PC-9 (cell line): ENCODE measurements at places on chromosomes 12 and 14. TPM values are rescaled to one million over a fixed set of nuclear protein-coding genes. Genes with fewer than 3 reads are reported as not detected.
A peak's percentile ranks its signal among the peaks of the same experiment; 100 is the strongest.

The TAS2R14 gene
- total RNA-seq = 1.8 and 3.3 TPM in 2 replicates

The POTEG gene
- not detected in 2 replicates for total RNA-seq

DNA sequence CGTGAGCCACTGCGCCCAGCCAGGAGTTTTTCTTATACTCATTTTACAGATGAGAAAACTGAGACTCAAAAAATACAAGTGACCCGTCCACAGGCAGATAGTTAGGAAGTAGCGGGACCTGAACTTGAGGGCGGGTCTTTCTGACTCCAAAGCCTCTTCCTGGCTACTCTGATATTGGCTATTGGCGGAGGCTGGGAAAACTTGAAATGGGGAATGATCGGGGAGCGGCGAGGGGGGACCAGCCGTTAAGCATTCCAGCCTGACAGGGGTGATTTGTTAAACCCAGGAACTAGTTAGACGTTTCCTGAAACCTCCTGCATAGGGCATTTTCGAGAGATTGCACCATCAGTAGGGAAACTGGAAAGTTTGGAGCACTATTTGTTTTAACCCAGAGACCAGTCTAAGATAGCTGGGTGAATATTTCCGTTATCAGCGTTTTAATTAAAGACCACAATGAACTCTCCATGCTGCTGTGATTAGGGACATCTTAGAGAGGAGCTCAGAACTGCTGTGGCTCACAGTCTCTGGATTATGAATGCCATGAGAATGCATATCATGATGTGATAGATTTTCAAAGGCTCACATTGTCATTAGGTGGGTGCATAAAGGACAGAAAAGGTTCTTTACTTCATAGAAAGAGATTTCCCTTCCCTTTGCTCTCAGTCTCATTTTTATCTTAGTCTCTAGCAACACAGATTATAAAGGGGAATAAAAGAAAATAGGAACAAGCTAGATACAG lies 2.5 kb downstream of the NR1H4 start:
- H3K4me3 ChIP-seq = no peak overlapping the region
- H3K27me3 ChIP-seq = peaks cover 55% of the 10 kb centered on the region
- no peaks in the 10 kb centered on the region for H3K4me1 ChIP-seq
- no peak overlapping the region for H3K27ac ChIP-seq
- no peak for DNase-seq
- H3K36me3 ChIP-seq = no peaks in the 10 kb centered on the region

The CCDC92 gene
- total RNA-seq = 24.8 and 28.0 TPM in 2 replicates

DNA sequence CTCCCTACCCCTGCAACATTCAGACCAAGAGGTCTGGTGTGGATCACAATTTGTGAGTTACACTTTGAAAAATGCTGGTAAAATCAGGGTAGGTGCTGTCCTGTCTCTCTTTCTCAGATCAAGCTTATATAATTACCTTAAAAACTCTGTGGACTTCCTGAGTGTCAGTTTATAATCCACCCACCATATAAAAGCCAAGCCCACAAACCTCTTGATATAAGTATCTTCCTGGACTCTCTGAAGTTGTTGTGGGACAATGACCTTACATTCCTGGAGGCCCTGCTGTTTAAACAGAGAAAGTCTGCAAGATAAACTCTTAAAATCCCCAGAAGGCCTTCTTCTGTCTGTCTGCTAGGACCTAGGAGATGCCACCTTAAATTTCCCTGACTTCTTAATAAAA lies 11.4 kb upstream of the KTN1 start:
- no peak overlapping the region for H3K4me3 ChIP-seq
- DNase-seq = no peak
- H3K4me1 ChIP-seq = no peaks in the 10 kb centered on the region
- no peak overlapping the region for H3K27ac ChIP-seq
- H3K27me3 ChIP-seq = no peaks in the 10 kb centered on the region

The PZP gene
- not detected in 2 replicates for total RNA-seq

DNA sequence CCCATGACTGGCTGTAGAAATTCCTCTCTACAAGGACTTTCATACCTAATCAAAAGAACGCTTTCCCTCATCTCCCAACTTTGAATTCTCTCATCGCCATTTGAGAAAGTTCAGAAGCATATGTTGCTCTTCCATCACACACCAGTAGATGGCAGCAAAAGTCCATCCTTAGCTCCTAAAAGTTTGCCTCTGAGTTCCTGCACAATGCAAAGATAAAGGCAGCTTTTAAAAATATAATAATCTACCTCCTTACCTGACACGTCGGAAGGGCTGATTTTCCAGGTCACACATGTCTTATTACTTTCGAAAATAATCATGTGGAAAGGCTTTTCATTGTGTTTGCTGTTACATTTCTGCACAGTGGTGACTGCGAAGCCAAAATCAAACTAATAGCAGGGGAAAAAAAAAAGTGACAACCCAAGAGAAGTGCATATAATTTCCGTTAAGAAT lies 456.7 kb upstream of the SEL1L start:
- DNase-seq = peak; percentile 0
- H3K4me1 ChIP-seq = no peaks in the 10 kb centered on the region
- no peak overlapping the region for H3K27ac ChIP-seq
- no peaks in the 10 kb centered on the region for H3K36me3 ChIP-seq

GRCh38 chr14:20516921-20517320 lies 11.6 kb downstream of the RNASE10 start:
- no peak overlapping the region for H3K4me3 ChIP-seq
- no peaks in the 10 kb centered on the region for H3K27me3 ChIP-seq
- no peak overlapping the region for H3K27ac ChIP-seq
- H3K4me1 ChIP-seq = no peaks in the 10 kb centered on the region; the same call in 1 of the 2 replicates
- no peaks in the 10 kb centered on the region for H3K36me3 ChIP-seq

- no peaks in the 10 kb centered on the region for H3K27me3 ChIP-seq
- H3K36me3 ChIP-seq = no peaks in the 10 kb centered on the region
- H3K4me1 ChIP-seq = no peaks in the 10 kb centered on the region
- H3K27ac ChIP-seq = no peak overlapping the region
- DNase-seq = no peak
These were observed 118.8 kb upstream of the SINHCAF start for GRCh38 chr12:31444736-31445135.

The TTC9 gene
- total RNA-seq = 9.3 and 9.9 TPM in 2 replicates

GRCh38 chr12:447141-447540 lies 12.6 kb upstream of the B4GALNT3 start:
- peaks cover 6% of the 10 kb centered on the region; the same call in 1 of the 2 replicates for H3K27me3 ChIP-seq
- no peak overlapping the region for H3K27ac ChIP-seq
- H3K4me1 ChIP-seq = no peaks in the 10 kb centered on the region
- H3K4me3 ChIP-seq = no peak overlapping the region

The RD3L gene
- total RNA-seq = not detected in 2 replicates

GRCh38 chr12:122880668-122881067 lies 15.3 kb downstream of the VPS37B start:
- peaks cover 12% of the 10 kb centered on the region; the same call in 1 of the 2 replicates for H3K36me3 ChIP-seq
- no peak for DNase-seq
- no peak overlapping the region for H3K4me3 ChIP-seq
- H3K27me3 ChIP-seq = no peaks in the 10 kb centered on the region
- H3K27ac ChIP-seq = no peak overlapping the region

GRCh38 chr14:68384881-68385280 lies 408.0 kb downstream of the ZFP36L1 start:
- no peaks in the 10 kb centered on the region for H3K36me3 ChIP-seq
- no peak for DNase-seq

DNA sequence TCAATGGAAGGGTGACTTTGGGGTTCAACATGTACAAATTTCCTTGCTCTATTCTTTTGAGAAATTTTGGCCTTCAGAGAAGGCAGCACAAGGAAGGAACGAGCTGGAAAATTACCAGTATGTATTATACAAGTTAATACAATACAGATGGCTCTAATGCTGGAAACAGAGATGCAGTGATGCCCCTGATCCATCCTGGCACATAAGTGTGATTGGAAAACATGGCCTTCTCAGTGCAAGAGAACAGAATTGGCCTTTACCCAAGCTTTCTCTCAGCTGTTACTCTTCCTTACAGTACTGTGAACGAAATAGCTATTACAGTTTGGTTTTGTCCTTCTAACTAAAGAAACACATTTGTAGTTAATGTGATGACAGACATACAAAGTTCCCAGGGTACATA lies 102.5 kb upstream of the GPHB5 start:
- H3K27ac ChIP-seq = no peak overlapping the region
- H3K4me1 ChIP-seq = no peaks in the 10 kb centered on the region

The KRT74 gene
- not detected in 2 replicates for total RNA-seq

GRCh38 chr14:45070215-45070614 lies 13.7 kb upstream of the PRPF39 start:
- H3K27me3 ChIP-seq = no peaks in the 10 kb centered on the region
- H3K36me3 ChIP-seq = 0 out of 2 replicates have a peak, but pooled peaks cover 6% of the 10 kb centered on the region
- H3K4me3 ChIP-seq = no peak overlapping the region
- no peaks in the 10 kb centered on the region for H3K4me1 ChIP-seq
- H3K27ac ChIP-seq = no peak overlapping the region

The SLC10A1 gene
- total RNA-seq = not detected in 2 replicates

The FOXM1 gene
- 161 and 225 TPM in 2 replicates for total RNA-seq

- H3K27ac ChIP-seq = no peak overlapping the region
- H3K27me3 ChIP-seq = no peaks in the 10 kb centered on the region
- no peak for DNase-seq
- no peaks in the 10 kb centered on the region for H3K36me3 ChIP-seq
These were observed 224.0 kb downstream of the TTC6 start for GRCh38 chr14:37819155-37820015.

DNA sequence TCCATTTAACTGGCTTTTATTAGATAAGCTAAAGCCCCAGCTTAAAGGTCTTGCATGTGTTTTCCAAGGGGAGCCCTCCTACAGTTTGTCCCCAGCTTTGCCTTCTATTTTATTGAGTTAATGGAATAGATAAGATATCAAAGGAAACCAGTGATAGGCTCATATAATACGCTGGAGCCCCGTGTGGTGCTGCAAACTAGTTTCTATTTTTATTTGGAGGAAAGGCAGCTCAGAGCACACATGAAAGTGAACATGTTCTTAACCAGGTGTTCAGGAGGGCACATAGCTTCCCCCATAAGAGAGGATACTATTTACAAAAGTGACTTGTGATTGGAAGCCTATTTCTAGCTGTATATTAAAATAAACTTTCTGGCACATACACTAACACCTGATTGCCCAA lies 251.7 kb downstream of the PDZRN4 start:
- no peaks in the 10 kb centered on the region for H3K27me3 ChIP-seq
- no peak for DNase-seq
- no peak overlapping the region for H3K4me3 ChIP-seq
- H3K36me3 ChIP-seq = no peaks in the 10 kb centered on the region

- no peak overlapping the region for H3K4me3 ChIP-seq
- peaks cover 26% of the 10 kb centered on the region for H3K4me1 ChIP-seq
- no peaks in the 10 kb centered on the region for H3K36me3 ChIP-seq
- H3K27me3 ChIP-seq = no peaks in the 10 kb centered on the region
These were observed 105.5 kb downstream of the PTPRR start for GRCh38 chr12:70815056-70815455.

The TMTC1 gene
- 3.1 and 4.8 TPM in 2 replicates for total RNA-seq

The AICDA gene
- total RNA-seq = not detected in 2 replicates

The SMOC1 gene
- total RNA-seq = not detected in 2 replicates

GRCh38 chr12:77372026-77372425 lies 306.7 kb upstream of the E2F7 start:
- no peak for DNase-seq
- no peak overlapping the region for H3K4me3 ChIP-seq
- no peaks in the 10 kb centered on the region for H3K36me3 ChIP-seq
- no peak overlapping the region for H3K27ac ChIP-seq

DNA sequence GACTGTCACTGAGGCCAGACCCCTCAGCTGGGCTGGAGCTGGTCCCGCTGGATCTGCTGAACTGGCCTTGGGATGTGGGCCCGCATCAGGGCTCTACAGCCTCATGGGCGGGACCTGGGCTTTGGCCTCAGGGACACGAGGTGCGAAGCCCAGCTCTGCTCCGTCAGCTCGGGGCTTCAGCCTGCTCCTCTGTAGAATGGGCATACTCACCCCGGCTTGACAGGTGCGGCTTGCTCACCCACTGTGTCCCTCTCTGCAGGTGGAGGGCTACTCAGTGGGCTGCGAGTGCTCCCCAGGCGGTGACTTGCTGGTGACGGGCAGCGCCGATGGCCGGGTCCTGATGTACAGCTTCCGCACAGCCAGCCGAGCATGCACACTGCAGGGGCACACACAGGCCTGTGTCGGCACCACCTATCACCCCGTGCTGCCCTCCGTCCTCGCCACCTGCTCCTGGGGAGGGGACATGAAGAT lies 57.6 kb downstream of the BEGAIN start:
- DNase-seq = no peak
- H3K4me3 ChIP-seq = no peak overlapping the region
- no peaks in the 10 kb centered on the region for H3K4me1 ChIP-seq
- H3K27ac ChIP-seq = no peak overlapping the region
- no peaks in the 10 kb centered on the region for H3K27me3 ChIP-seq
- no peaks in the 10 kb centered on the region for H3K36me3 ChIP-seq

GRCh38 chr12:57176139-57176477 lies 28.7 kb upstream of the LRP1-AS start:
- H3K4me3 ChIP-seq = no peak overlapping the region
- DNase-seq = no peak
- 0 out of 2 replicates have a peak overlapping the region, but pooled peaks have one; percentile 37 for H3K27ac ChIP-seq
- H3K36me3 ChIP-seq = no peaks in the 10 kb centered on the region
- no peaks in the 10 kb centered on the region for H3K27me3 ChIP-seq

The ACOT6 gene
- total RNA-seq = not detected in 2 replicates

DNA sequence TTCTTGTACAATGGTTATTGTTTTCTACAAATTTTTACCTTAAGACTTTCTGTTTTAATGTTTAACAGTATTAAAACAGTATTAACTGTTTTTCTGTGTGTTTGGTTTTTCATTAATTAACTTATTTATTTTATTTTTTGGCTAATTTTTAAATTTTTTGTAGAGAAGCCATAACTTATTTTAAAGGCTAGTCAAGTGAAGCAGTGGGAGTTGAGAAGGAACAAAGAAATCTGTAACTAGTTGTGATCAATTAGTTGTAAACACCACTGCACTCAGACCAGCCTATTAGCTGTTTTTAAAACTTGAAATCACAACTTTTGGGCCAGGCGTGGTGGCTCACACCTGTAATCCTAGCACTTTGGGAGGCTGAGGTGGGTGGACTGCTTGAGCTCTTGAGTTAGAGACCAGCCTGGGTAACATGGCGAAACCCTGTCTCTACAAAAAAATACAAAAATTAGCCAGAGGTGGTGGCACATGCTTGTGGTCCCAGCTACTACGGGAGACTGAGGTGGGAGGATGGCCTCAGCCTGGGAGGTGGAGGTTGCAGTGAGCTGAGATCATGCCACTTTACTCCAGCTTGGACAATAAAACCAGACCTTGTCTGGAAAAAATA lies 50.9 kb upstream of the HECTD1 start:
- H3K36me3 ChIP-seq = no peaks in the 10 kb centered on the region
- H3K4me3 ChIP-seq = no peak overlapping the region
- no peaks in the 10 kb centered on the region for H3K27me3 ChIP-seq
- H3K27ac ChIP-seq = no peak overlapping the region
- peaks cover 25% of the 10 kb centered on the region for H3K4me1 ChIP-seq

GRCh38 chr12:14970473-14970872 lies 2.4 kb upstream of the PDE6H start:
- H3K27ac ChIP-seq = no peak overlapping the region
- H3K4me1 ChIP-seq = no peaks in the 10 kb centered on the region
- H3K4me3 ChIP-seq = no peak overlapping the region
- H3K27me3 ChIP-seq = no peaks in the 10 kb centered on the region
